NCI-H146 (cell line): ENCODE measurements at places on chromosomes 6 and 20.

DNA sequence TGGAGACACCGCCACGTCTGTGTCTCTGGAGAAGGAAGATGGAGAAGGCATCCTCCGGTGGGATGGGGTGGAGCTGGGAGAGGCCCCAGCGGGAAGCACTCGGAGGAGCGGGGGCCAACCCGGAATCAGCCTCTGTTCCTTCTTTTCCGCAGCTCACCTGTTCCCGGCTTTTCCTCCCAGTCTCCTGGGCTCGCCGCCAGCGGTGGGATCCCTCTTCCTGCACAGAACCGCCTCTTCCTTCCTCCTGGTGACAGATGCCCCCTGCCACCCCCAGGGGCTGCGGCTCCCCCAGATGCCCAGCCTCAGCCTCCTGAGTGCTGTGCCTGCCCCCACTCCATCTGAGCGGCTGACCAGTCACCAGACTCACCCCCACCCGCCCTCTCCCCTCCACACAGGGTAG lies 23.3 kb downstream of the RAMACL start:
- no peak for DNase-seq

- DNase-seq: no peak
Measured at GRCh38 chr20:23028392-23028791, 6.7 kb upstream of the SSTR4 start.

GRCh38 chr20:14214046-14214445 lies 123.4 kb downstream of the FLRT3 start:
- DNase-seq: no peak

GRCh38 chr20:40397467-40397866 lies 291.6 kb downstream of the MAFB start:
- no peak for DNase-seq

DNA sequence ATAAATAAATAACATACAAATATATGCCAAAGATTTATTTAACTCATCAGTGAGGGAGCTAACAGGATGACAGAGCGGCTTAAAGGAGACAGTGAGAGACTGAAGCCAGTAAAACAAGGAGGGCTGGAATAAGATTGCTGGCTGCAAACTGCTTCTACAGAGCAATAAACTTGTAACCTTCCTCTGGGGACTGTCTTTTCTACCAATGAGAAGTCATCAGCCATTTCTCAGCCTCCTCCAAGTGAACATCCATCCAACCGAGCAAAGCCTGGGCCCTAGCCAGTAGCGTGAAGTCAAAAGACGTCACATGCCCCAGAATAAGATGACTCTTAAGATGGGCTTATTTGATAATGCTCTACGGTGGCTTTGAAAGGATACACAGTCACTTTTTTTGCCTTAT lies 42.5 kb downstream of the CPXM1 start:
- no peak for DNase-seq

- no peak for DNase-seq
Measured at GRCh38 chr20:53569606-53570307, 23.9 kb downstream of the ZNF217 start.

GRCh38 chr6:144756469-144756868 lies 471.3 kb downstream of the UTRN start:
- no peak for DNase-seq

GRCh38 chr20:17825252-17825959 lies 125.6 kb downstream of the BANF2 start:
- no peak for DNase-seq

DNA sequence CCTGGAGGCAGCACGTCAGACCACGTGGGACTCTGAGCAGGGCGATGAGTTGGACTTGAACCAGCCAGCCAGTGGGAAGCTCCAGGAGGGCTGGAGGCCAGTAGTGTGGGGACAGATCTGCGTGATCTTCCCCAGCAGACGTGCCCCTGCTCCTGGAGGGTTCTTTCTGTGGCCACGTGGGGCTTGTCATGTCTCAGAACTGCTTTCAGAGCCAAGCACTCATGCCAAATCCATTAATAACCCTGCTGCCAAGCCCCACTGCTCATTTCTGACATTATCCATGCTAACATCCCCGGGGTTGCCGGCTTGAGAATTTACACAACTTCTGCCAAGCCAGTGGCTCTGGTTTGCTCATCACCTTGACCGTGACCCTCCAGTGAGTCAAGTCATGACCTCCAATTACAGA lies 38.3 kb downstream of the SIRPA start:
- no peak for DNase-seq

DNA sequence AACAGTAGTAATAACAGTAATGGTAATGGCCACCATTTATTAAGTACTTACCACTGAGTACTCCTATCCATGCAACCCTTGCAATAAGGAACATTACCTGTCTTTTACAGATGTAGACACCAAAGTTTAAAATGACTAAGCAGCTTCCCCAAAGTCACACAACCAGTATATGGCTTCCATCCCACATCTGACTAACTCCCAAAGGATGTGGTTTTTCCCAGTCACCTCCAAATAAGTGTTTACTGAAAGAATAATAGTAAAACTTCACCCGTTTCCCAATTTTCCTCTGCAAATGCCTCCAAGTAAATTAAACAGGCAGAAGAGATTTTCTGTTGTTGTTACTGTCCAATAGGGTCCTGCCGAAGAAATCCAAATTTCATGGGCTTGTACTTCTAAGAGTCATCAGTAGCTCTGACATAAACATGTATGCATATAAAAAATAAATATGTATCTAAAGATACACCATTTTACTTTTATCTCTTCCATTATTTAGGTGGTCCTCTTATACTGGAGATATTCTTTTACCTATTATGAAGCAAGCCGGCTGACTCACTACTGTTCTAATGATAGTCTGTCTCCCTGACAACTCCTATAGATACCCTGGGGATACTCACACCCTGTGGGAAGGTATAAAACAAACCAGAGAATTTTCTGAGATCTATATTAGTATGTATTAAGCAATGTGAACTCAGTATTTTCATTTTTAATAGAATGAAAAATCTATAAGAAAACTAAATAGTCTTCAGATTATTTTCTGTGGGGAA lies 77.9 kb upstream of the ID4 start:
- no peak for DNase-seq

- DNase-seq: peak; percentile 75
Measured at GRCh38 chr20:1469925-1470571, 3.4 kb upstream of the NSFL1C start.

DNA sequence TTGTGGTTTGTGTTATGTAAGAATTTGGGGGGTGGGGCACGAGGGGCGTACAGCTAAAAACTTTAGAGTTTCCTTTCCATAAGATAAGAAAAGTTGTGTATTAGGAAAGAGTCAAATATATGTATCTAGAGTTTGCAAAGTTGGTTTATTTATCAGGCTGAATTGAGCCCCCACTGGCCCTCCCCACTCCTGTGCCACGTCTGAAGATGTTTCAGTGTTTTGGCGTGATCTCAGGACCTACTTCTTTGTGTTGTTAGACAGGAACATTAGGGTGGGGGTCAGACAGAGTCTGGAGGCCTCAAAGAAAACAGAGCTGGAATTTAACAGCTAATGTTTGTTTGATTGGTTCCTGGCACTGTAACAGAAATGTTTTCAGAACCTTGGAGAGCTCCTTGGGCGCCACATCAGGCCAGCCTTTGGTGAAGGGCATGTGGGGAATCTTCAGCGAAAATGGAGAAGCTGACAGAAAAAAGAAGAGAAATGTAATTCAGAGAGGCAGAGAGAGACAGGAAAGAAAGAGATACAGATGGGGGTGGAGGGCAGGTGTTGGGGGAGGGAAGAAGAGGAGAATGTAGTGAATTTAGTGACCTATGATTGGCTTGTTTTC lies 674 bp downstream of the NRSN1 start:
- no peak for DNase-seq

DNA sequence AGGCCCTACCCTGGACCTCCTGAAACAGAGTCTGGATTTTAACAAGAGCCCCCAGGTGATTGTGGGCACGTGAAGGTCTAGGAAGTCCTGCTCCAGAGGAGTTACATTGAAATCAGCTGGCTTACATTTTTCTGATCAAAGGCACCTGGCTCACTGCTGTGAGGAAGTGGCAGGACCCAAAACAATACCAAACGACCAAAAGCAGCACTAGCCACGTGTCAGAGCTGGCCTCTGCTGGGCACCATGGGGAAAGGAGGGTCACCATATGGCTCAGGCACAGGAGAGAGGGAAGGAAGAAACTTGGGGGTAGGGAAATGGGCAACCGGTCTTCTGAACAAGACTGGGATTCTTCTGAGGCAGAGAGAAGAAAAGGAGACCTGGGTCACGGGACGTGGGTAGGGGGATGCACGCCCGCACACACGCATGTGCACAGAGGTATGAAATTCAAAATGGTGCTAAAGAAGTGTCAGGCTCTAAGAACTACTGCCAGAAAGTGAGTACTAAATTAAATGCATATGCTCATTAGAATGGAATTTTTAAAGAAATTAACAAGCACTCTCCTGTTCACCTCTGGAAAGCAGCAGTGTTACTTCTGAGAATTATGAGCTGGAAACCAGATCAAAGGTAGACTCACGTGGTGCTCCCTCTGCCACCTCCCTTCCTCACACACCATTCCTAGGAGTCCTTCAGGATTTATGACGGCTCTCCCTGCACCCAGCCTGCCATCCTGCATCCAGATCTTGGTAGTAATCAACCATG lies 113.6 kb downstream of the TRERF1 start:
- DNase-seq: no peak

DNA sequence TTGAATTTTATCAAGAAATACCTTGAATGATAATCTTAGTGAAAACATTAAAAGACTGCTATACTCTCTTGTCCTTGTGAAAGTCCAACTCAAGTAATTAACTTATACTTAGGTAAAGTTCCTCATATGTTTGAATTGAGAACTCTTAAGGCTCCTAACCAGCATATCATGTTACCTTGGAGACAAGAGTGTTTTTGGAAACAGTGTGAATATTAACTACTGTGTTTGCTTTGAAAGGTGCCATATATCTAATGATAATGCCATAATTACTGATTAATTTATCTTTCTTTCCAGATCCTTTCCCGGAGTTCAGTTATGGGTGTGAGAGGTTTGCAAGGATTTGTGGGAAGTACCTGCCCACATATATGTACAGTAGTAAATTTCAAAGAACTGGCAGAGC lies 10.5 kb downstream of the FAM120B start:
- no peak for DNase-seq
